ENCODE measurements at places on chromosomes 13 and 19. TPM values are rescaled to one million over a fixed set of nuclear protein-coding genes. Genes with fewer than 3 reads are reported as not detected.
A peak's percentile ranks its signal among the peaks of the same experiment; 100 is the strongest.

NEK5 gene
- 1.4 TPM for total RNA-seq

DNA sequence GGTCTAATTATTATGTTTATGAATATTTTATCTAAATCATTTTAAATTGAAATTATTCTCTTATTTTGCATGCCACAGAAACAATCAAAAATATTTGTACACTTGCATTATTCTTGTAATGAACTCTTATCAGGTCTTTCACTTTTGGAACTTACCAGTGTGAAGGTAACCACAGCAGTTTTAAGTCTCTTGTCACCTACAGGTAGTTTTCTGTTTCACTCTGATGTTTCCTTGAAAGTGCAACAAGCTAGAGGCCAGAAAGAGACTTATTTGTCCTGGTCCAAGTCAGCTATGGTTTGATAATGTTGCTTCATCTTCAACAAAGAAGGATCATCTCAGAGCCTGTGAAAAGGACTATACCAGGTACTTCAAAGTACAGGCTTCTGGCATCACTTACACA, 133.4 kb upstream of the NBEA start:
- H3K36me3 ChIP-seq, result no peaks in the 10 kb centered on the region
- H3K27me3 ChIP-seq, result no peaks in the 10 kb centered on the region
- H3K4me3 ChIP-seq, result no peak overlapping the region
- H3K27ac ChIP-seq, result no peak overlapping the region
- H3K4me1 ChIP-seq, result no peaks in the 10 kb centered on the region

CGB2 gene
- total RNA-seq, result not detected

- no peaks in the 10 kb centered on the region for H3K27me3 ChIP-seq
- no peak for DNase-seq
- no peak overlapping the region for H3K27ac ChIP-seq
- peak overlapping the region; percentile 38 for H3K4me3 ChIP-seq
Observed at GRCh38 chr13:28704919-28705318, 13.9 kb downstream of the SLC46A3 start.

DNA sequence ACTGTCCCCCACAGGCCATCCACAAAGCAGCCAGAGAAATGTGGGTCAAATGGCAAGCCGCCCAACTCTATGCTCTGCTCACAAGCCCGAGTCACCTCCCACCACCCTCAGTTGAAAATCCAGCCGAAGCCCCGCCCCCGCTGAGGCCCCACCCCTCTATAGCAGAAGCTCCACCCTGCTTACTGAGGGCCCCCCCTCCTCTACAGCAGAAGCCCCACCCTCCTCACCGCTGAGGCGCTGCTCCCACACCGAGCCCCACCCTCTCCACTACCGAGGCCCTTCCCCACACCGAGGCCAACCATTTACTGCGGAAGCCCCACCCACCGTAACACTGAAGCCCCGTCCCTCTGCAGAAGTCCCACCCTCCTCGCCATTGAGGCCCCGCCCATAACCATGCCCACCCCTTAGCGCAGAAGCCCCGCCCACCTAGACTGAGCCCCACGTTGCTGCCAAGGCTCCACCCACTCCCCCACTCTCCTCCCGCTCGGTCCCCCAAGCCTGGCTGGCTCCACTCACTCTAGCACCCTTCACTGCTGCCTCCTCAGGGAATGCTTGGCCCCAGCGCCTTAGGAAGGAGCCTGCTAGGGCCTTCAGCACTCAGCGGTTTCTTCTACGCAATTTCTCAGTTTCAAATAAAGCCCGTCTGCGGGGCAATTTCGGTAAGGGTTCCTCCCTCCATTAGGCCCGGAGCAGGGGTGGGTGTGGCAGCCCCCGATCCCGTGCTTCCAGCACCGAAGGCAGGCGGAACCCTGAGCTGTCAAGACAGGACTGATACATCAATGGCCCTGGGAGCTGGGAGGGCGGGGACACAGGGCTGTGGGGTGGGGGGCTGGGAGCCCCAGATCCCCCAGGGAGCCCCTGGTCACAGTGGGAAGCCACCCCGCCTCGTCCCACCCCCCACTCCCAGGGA, 9.0 kb upstream of the MYDGF start:
- H3K27me3 ChIP-seq, result no peaks in the 10 kb centered on the region
- no peak overlapping the region for H3K4me3 ChIP-seq
- H3K4me1 ChIP-seq, result no peaks in the 10 kb centered on the region
- no peak overlapping the region for H3K27ac ChIP-seq
- peak; percentile 98 for DNase-seq
- peaks cover 26% of the 10 kb centered on the region for H3K36me3 ChIP-seq

DNA sequence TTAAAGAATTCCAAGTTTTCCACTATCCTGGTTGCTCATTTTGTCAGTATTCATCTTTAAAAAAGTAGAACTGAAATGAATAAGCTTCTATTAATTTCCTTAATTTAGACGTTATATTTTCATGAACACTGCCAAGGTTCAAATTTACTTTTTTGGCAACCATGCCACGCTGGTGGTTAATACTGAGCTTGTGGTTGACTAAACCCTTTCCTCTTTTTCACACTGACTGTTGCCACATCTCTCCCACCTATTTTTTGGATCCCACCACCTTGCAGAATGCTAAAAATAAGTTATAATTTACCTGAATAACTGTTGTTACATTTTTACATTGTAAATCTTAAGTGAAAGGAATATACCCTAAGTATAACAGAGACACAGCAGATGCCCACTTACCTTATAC, 45.0 kb downstream of the FLT3 start:
- H3K4me1 ChIP-seq, result peaks cover 3% of the 10 kb centered on the region
- no peak for DNase-seq
- H3K4me3 ChIP-seq, result no peak overlapping the region
- no peak overlapping the region for H3K27ac ChIP-seq
- H3K36me3 ChIP-seq, result no peaks in the 10 kb centered on the region

CPAMD8 gene
- total RNA-seq, result 18.6 TPM

DNA sequence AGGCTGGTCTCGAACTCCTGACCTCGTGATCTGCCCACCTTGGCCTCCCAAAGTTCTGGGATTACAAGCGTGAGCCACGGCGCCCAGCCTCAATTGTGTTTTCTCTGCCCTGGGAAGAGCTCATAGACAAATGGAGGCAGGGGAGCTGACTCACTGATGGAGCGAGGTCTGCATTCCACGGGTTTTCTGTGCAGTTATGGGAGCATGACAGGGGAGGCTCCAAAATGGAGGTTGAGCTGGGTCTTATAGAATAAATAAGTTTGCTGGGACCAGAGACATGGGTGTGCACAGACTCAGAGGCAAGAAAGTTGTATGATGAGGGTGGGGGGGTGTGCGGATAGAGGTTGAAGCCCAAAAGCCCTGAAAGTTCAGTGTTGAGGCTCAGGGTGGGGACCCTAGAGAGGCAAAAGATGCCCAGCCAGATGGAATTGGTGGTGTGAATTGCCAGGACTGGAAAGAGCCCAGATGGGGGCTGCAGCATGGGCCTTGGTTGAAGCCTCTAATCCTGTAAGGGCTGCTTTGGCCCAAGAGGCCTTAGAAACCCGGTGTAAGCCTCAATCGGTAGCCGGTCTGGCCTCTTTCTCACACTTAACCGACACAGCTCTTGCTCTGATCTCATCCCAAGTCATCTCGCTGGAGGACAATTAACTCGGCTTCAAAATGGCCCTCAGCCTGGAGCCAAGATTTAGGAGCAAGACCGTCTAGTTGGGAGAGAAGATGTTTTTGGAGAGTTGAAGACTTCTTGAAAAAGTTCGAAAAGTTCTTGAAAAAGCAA, 1.9 kb downstream of the TPM4 start:
- peaks cover 51% of the 10 kb centered on the region for H3K36me3 ChIP-seq
- peak overlapping the region; percentile 95 for H3K27ac ChIP-seq
- DNase-seq, result peak; percentile 71
- H3K27me3 ChIP-seq, result no peaks in the 10 kb centered on the region
- H3K4me1 ChIP-seq, result peaks cover 3% of the 10 kb centered on the region
